ENCODE measurements at places on chromosomes 2 and 18.
A peak's percentile ranks its signal among the peaks of the same experiment; 100 is the strongest.

GRCh38 chr2:193153576-193153975, 958.8 kb upstream of the TMEFF2 start:
- H3K27ac ChIP-seq, result no peak overlapping the region
- no peaks in the 10 kb centered on the region for H3K27me3 ChIP-seq
- no peak for DNase-seq
- H3K4me3 ChIP-seq, result no peak overlapping the region
- H3K36me3 ChIP-seq, result no peaks in the 10 kb centered on the region
- H3K4me1 ChIP-seq, result no peaks in the 10 kb centered on the region

GRCh38 chr18:56189615-56190014, 448.8 kb downstream of the TXNL1 start:
- no peak overlapping the region for H3K27ac ChIP-seq
- H3K4me3 ChIP-seq, result no peak overlapping the region
- H3K27me3 ChIP-seq, result no peaks in the 10 kb centered on the region
- H3K36me3 ChIP-seq, result no peaks in the 10 kb centered on the region
- no peaks in the 10 kb centered on the region for H3K4me1 ChIP-seq
- DNase-seq, result no peak

- H3K27ac ChIP-seq, result no peak overlapping the region
- peaks cover 48% of the 10 kb centered on the region for H3K36me3 ChIP-seq
- DNase-seq, result no peak
- H3K27me3 ChIP-seq, result no peaks in the 10 kb centered on the region
Measured at GRCh38 chr2:168087401-168087800, 160.0 kb downstream of the STK39 start.

GRCh38 chr2:42029171-42029570, 18.6 kb upstream of the PKDCC start:
- DNase-seq, result no peak
- H3K4me1 ChIP-seq, result no peaks in the 10 kb centered on the region
- H3K4me3 ChIP-seq, result no peak overlapping the region
- H3K27me3 ChIP-seq, result peaks cover 25% of the 10 kb centered on the region
- no peaks in the 10 kb centered on the region for H3K36me3 ChIP-seq

DNA sequence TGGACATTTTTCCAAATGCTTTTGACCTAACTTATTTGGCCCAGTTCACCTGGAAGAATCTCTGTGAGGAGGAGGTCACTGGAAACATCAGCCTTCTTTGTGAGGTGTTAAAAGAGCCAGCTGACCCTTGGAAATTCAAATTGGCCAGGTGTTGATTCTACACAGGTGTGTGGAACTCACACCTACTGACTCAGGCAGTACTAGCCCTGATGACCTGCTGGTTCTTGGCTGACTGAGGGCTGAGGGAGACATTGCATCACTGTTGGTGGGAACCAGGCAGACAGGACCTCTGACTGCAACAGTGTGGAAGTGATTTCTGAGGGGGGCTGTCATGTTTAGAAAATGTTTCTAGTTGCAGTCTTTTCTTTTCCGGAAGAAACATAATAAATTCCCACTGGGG, 242.2 kb upstream of the LRRTM1 start:
- no peak for DNase-seq
- no peaks in the 10 kb centered on the region for H3K36me3 ChIP-seq
- no peak overlapping the region for H3K4me3 ChIP-seq
- H3K27ac ChIP-seq, result no peak overlapping the region
- no peaks in the 10 kb centered on the region for H3K27me3 ChIP-seq

DNA sequence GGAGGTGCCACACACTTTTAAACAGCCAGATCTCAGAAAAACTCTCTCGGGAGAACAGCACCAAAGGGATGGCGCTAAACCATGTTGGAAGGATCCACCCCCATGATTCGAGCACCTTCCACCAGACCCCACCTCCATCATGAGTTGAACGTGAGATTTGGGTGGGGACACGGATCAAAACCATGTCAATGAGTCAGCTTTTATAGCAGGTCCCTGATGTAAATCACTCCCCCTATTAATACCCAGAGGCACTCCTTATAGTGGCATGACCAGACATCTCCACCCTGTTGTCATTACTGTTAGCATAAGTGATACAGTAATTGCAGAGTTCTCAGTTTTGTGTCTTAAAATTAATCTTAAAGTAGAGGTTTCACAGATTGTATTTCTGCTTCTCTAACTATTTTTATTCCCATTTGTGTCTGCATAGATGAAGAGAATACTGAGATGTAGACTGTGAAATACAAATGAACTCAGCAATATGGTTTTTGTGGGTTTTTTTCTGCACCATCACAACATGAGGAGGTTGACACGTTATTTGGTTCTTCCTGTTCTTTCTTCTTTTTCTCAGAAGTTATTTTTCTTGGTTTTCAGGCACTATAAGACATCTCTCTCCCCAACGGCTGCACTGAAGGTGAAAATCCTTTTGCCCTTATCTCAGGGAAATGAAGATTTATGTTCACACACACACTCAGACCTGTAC, 218.2 kb downstream of the ARL4C start:
- peaks cover 75% of the 10 kb centered on the region for H3K36me3 ChIP-seq
- peak; percentile 39 for DNase-seq
- H3K27me3 ChIP-seq, result no peaks in the 10 kb centered on the region
- peak overlapping the region; percentile 89 for H3K27ac ChIP-seq

DNA sequence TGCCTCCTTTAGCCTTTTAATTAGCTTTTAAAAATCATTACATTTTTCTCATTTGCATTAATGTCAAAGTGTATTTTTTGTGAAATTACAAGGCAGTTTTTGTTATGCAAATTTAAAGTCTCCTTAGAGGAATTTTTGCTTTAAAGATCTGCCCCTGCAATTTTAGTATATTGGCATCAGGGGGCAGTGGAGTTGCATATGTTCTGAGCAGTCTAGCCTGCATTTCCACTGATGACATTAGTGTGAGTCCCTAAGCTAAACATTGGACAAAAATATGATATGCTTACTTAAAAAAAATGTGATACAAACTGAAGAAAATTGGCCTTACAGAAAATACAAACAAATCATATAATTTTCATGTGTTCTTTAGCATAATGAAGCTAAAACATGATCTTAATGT, 426.5 kb downstream of the SLC4A3 start:
- H3K27me3 ChIP-seq, result no peaks in the 10 kb centered on the region
- H3K36me3 ChIP-seq, result no peaks in the 10 kb centered on the region
- DNase-seq, result no peak
- no peak overlapping the region for H3K4me3 ChIP-seq

GRCh38 chr2:66531567-66531966, 96.6 kb downstream of the MEIS1 start:
- no peak for DNase-seq
- no peaks in the 10 kb centered on the region for H3K4me1 ChIP-seq

DNA sequence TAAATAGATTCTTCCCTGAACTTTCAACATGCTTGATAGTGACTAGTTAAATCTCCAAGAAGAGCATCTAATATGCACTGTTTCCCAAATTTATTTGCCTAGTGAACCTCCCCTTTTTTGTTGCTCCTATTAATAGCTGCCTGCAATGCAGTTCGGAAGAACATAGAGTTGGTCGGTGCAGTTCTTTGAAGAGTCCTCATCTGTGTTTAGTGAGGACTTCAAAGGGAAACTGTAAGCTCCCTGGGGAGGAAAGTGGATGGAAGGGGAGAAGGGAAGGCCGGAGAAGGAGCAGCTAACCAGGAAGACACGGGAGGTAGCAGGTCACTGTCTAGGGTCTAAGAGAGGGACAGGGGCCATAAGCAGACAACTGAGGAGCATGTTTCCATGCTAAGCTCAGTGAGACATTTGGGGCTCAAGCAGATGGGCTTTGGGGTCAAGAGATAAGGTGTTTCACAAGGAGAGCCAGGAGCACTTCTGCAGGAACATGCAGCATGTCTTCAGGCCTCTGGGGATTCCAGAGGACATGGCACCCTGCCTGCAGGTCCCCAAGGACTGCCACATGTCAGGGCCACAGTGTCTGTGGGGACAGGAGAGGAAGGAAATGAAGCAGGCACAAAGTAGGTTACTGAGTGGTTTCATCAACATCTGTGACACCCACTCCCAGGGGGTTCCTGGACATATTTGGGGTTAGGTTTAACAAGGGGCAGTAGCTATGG, 48.7 kb upstream of the ANXA4 start:
- H3K27ac ChIP-seq, result peak overlapping the region; percentile 94
- peak overlapping the region; percentile 2 for H3K4me3 ChIP-seq
- DNase-seq, result peak; percentile 47

GRCh38 chr18:80196528-80197320, 50.6 kb downstream of the PARD6G start:
- DNase-seq, result no peak
- no peak overlapping the region for H3K4me3 ChIP-seq
- H3K27ac ChIP-seq, result no peak overlapping the region
- H3K27me3 ChIP-seq, result peaks cover 48% of the 10 kb centered on the region

GRCh38 chr2:74887445-74887951, 53.6 kb downstream of the HK2 start:
- peaks cover 67% of the 10 kb centered on the region for H3K36me3 ChIP-seq
- no peak overlapping the region for H3K4me3 ChIP-seq
- DNase-seq, result no peak

- peaks cover 7% of the 10 kb centered on the region for H3K4me1 ChIP-seq
- no peak overlapping the region for H3K4me3 ChIP-seq
- H3K36me3 ChIP-seq, result no peaks in the 10 kb centered on the region
- no peak for DNase-seq
- no peak overlapping the region for H3K27ac ChIP-seq
Measured at GRCh38 chr18:50201476-50202018, 6.6 kb upstream of the MYO5B start.

DNA sequence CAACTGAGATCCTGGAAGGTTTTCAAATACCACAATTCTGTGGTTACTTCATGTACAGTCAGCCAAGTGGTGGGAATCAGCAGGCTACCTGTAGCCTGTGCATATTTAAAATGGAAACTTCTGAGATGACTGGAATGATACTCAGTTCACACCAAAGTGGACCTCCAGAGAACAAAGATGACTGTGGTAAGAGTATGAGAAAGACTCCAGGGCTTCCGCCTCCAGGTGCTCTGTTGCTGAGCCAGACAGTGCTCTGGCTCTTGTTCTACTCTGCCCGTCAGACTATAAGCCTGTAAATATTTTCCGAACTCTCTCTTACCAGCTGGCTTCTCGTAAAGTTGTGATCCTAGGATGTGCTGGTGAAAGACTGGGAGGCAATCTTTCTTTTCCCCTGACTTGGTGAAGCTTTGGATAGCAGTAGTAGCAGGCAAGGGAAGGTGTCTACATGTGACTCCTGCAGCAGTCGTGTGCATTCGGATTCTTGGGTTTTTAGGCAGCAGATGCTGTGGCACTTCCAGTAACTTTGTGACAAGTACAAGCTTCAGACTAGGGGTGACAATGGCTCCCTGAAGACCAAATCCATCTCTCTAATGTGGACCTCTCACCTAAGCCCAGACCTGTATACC, 23.1 kb downstream of the ST3GAL5 start:
- H3K27ac ChIP-seq, result no peak overlapping the region
- no peak for DNase-seq
- peaks cover 64% of the 10 kb centered on the region for H3K4me1 ChIP-seq
- no peak overlapping the region for H3K4me3 ChIP-seq

- no peaks in the 10 kb centered on the region for H3K36me3 ChIP-seq
- no peak for DNase-seq
- no peak overlapping the region for H3K27ac ChIP-seq
- no peaks in the 10 kb centered on the region for H3K4me1 ChIP-seq
- H3K4me3 ChIP-seq, result no peak overlapping the region
Measured at GRCh38 chr2:219912491-219912921, 285.1 kb downstream of the SLC4A3 start.

DNA sequence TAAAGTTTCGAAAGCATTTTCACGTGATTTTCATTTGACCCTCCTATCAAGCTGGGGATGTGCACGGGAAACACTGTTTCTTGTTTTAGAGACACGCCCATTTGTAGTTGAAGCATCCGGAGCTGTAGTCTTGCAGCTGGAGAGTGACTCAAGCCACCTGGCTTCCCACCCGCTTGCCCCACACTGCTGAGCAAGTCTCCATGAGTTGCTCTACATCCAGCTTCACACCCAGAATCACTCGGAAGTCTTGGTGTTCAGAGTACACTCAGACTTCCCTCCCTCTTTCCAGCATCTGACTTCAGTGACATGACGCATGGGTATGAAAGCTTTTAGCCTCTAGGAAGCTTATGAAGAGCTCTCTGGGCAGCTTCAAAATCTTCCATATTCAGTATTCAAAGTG, 262.4 kb downstream of the NBAS start:
- peaks cover 53% of the 10 kb centered on the region for H3K36me3 ChIP-seq
- peaks cover 33% of the 10 kb centered on the region for H3K4me1 ChIP-seq
- H3K27me3 ChIP-seq, result no peaks in the 10 kb centered on the region

DNA sequence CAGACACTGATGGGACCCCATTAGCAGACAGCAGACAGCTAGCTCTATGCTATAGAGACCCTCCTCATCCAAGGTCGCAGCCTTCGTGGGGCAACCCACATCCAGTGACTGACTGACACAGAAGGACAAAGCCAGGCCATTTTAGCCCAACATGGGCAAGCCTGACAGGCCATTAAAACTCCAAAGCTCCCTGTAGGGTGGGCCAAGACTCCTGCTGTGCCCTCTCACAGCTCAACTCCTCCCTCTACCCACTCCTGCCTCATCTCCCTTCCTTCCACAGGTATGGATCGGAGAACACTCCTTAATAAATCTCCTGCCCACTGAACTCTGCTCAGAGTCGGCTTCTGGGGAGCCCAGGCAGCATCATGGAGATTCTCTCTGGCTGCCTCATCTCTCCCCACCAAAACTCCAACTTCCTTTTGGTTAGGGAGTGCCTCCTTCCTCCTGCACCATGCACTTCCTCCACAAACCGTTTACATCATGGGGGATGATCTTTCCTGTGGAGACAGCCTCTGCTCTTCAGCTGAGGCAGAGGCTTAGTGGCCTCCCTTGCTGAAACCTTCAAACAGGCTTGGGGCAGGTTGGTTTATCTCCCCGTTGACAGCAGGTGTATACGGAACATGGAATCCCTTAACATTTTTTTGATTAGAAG, 86.5 kb downstream of the ACTR3 start:
- peaks cover 47% of the 10 kb centered on the region for H3K36me3 ChIP-seq
- peaks cover 14% of the 10 kb centered on the region for H3K4me1 ChIP-seq
- H3K4me3 ChIP-seq, result no peak overlapping the region
- peak overlapping the region; percentile 50 for H3K27ac ChIP-seq
- H3K27me3 ChIP-seq, result no peaks in the 10 kb centered on the region

GRCh38 chr2:113069676-113070605, 2.2 kb downstream of the IL1F10 start:
- H3K4me3 ChIP-seq, result no peak overlapping the region
- peaks cover 2% of the 10 kb centered on the region for H3K4me1 ChIP-seq
- no peak overlapping the region for H3K27ac ChIP-seq
